ENCODE measurements at places on chromosomes 11 and 22. TPM values are rescaled to one million over a fixed set of nuclear protein-coding genes. Genes with fewer than 3 reads are reported as not detected.

The OR5M3 gene
- polyA plus RNA-seq = not detected

The SCUBE1 gene
- polyA plus RNA-seq = 0.10 TPM

The CABP7 gene
- polyA plus RNA-seq = 0.19 TPM

The OR52I1 gene
- polyA plus RNA-seq = not detected

The GALNT18 gene
- 10.4 TPM for polyA plus RNA-seq

All from hindlimb muscle (tissue), 1 donor.